Bronchial epithelial cell (primary cell): ENCODE measurements at places on chromosomes 1 and 21.

DNA sequence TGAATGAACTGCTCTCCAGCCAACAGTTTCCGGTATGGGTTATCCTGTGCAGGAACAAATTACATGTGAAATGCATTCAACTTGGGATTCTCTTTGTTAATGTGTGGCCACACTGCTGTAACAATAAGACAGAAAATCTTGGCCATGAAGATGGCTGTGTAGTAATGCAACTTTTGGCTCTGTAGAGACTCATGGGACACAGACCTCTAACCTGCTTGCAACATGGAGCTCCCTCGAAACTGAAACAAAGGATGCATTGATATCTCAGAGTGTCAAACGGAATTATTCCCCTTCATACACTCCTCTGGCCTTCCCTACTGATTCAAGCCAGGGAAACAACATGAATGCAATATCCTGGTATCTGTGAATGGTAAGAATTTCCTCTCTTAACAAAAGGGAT, 559.3 kb upstream of the ZRANB2 start:
- no peak for DNase-seq

DNA sequence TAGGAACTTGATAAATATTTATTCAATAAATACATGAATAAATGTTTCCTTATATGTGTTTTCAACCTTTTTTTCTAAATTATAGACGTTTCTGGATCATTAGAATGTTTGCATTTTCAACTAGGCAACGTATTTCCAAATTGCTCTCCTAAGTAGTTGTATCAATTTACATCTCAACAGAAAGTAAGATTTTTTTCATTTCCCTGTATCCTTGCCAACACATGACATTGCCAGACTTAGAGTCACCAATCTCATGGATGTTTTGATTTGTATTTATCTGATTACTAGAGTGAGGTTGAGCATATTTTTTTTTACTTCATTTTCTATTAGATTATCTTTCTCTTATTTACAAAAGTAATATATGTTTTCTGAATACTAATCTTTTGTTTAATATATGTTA, 22.2 kb upstream of the SMG7 start:
- DNase-seq: no peak

DNA sequence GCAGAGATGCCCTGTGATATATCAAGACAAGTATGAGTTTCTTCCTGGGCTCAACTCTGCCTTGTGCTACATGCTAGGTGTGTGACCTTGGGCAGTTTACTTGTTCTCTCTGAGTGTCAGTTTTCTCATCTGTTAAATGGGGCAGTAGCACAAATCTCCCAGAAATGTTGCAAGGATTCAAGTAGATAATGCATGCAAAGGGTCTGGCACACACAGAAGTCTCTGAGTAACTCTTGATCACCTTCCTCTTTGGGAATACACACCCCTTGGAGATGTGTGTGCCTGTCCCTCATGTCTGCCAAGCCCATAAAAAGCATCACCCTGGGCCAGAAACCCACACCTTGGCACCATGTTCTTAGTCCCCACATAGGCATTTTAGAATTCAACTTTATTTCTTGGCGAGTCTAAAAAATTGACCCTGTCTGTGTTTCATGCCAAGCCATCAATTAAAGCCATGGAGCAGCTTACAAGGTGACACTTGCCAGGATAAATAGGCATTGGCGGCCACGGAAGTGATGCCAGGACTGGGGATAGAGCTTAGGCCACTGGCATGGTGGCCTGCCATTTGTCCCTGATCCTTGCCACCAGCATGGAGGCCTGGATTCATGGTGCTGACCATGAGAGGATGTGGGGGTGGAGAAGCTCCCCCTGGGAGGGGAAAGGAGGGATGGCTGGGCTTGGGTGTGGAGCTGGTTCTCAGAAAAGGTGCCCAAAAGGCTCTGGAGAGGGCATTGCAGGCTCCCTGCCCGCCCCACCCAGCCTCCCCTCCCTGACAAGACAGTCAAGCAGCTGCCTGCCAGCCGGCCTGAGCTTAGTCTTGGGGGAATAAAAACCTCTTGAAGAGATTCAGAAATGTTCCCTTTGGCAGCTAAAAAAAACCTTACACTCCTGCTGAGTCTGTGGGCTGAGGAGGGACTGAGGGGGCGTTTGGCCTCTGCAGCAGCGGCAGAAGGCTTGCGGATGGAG, 118.0 kb upstream of the IPO9 start:
- peak; percentile 40 for DNase-seq

GRCh38 chr1:27650171-27650538, 15.2 kb upstream of the FGR start:
- DNase-seq: no peak

GRCh38 chr1:228341450-228341813, 65.2 kb downstream of the TRIM11 start:
- no peak for DNase-seq

GRCh38 chr1:40840526-40841323, 21.4 kb downstream of the CITED4 start:
- no peak for DNase-seq

DNA sequence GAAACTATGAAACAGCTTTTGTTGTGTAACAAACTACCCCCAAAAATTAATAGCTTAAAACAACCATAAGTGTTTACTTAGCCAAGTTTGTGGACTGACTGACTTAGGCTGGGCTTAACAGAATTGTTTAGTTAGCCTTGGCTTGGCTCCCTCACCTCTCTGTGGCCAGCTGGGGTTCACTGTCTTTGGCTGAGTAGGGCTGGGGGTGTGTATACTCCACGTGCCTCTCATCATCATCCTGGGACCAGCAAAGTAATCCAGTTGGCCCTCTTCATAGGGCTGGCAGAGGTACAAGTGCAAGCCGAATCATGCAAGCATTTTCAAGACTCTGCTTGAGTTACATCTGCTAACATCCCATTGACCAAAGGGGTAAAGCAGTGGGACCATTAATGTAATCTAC, 252.3 kb downstream of the BRINP2 start:
- DNase-seq: peak; percentile 12

DNA sequence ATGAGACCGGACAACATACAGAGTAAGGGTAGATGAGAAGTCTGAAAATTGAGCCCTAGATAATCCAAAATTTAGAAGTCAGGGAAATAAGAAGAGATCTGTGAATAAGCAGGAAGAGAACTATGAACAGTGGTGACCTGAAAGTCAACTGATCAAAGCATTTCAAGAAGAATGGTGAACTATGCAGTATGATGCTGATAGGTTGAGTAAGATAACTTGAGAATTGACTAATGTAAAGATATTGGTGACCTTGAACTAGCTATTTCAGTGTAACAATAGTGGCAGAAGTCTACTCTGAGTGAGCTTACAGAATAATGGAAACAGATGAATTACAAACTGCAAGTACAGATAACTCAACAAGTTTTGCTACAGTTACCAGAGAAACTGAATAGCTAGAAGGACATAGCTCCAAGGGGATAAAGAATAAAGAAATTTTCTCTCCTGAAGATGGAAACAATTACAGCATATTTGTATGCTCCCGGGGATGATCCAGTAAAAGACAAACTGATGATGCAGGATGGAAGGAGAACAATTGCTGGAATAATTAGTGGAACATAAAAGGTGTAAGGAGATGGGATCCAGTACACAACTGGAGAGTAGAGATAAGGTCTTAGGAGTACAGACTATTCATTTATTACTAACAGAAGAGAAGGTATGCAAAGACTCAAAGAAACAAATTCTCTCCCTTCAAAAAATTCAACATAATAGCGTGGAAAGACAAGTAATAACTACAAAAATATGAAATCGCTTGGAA, 10.9 kb downstream of the NRDC start:
- no peak for DNase-seq

DNA sequence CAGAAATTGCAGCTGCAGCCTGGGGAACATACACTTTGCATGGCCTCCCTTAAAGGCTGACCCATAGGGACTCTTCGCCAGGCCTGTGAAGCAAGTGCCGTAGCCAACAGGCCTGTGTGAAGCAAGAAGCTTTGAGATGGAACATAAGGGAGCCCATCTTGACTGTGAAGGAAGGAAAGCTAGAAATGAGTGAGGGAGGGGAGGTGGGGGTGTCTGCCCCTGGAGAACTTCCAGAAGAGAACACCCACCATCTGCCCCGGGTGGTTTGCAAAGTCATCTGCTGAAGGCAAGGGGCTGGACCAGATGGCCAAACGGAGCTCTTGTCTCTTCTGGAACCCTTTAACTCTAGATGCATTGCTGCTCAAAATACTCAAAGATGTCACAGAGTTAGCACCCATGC, 103.3 kb upstream of the GRIK3 start:
- DNase-seq: no peak

GRCh38 chr1:68746378-68746777, 249.5 kb upstream of the DEPDC1 start:
- DNase-seq: no peak

GRCh38 chr1:43239484-43239883, 30.3 kb upstream of the TMEM125 start:
- DNase-seq: no peak

DNA sequence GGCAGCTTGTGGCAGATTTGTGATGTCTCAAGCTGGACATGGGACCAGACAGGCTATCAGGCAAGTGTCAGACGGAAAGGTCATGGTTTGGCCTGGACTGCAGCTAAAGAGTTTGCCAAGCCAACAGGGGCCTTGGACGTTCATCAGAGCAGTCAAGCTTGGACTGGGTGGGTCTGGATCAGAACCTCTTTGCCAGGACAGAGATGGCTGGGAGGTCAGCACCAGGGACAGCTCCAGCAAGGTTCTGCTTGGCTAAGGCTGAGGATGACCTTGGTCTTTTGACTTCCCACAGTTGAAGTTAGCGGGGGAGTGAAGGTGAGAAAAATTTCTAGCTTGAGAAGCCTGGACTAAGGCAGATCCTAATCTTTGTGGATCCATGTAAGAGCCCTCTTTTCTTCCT, 68.1 kb downstream of the GRIK3 start:
- DNase-seq: no peak

DNA sequence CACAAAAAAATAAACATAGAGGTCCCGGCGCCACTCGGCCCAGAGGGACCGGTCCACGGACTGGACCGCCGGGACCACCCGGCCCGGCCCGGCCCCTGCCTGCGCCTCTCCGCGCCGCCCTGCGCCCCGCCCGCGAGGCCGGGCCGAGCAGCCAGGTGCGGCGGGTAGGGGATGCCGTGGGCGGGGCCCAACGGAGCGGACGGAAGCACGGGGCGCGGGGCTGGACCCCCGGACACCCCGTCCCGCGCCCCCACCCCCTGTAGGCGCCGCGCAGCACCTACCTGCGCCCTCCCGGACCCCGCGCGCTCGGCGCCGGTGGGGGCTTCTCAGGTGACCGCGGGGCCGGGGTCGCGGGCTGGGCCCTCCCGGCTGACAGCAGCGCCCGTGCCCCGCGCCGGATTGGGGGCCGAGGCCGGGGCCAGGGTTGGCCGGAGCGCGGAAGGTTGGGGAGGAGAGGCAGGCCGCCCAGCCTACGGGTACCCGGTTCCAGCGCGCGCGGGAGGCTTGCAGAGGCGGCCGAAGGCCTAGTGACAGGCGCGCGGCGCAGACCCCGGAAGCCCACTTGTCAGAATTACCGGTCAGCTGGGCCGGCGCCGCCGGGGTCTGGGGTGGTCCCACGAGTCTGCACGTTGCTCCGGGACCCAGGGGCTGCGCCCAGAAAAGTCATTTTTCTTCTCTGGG, 351.9 kb upstream of the CAMK1G start:
- no peak for DNase-seq

DNA sequence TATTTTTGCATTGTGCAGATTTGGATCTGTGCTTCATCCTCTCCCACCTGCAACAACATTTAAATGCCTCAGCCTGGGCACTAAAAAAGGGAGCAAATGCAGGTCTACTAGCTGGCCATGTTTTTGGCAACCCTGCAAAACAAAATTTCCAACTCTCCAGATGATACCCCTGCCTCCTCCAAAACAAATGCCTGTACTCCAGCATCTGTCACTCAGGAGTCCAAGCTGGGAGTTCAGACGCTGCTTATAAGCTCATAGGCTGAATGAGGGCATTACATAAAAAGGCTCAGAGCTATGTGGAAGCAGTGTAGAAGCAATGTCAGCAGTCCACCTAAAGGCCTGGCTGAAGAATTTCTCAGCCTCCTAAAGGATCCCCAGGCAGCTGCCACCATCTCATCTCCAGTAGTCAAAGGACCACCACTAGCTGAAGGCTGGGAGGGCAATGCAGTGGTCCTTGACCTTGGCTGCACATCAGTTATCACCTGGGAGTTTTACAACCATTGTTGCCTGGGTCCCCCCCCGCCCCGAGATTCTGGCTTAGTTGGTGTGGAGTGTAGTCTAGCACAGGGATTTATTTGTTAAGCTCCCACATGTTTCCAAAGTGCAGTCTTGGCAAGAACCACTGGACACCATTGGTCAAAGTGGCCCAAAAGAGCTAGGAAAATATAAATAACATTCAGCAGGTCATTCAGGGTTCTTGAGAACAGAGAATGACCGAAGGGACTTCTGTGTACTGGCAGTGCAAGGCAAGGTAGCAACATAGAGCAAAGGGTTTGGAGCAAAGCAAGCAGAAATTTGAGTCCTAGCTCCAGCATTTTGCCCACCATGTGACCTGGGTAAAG, 57.2 kb downstream of the ITPKB start:
- DNase-seq: no peak

GRCh38 chr1:198878566-198878965, 239.7 kb downstream of the PTPRC start:
- DNase-seq: peak; percentile 13

- no peak for DNase-seq
Measured at GRCh38 chr1:13864760-13865159, 164.8 kb downstream of the PRDM2 start.

DNA sequence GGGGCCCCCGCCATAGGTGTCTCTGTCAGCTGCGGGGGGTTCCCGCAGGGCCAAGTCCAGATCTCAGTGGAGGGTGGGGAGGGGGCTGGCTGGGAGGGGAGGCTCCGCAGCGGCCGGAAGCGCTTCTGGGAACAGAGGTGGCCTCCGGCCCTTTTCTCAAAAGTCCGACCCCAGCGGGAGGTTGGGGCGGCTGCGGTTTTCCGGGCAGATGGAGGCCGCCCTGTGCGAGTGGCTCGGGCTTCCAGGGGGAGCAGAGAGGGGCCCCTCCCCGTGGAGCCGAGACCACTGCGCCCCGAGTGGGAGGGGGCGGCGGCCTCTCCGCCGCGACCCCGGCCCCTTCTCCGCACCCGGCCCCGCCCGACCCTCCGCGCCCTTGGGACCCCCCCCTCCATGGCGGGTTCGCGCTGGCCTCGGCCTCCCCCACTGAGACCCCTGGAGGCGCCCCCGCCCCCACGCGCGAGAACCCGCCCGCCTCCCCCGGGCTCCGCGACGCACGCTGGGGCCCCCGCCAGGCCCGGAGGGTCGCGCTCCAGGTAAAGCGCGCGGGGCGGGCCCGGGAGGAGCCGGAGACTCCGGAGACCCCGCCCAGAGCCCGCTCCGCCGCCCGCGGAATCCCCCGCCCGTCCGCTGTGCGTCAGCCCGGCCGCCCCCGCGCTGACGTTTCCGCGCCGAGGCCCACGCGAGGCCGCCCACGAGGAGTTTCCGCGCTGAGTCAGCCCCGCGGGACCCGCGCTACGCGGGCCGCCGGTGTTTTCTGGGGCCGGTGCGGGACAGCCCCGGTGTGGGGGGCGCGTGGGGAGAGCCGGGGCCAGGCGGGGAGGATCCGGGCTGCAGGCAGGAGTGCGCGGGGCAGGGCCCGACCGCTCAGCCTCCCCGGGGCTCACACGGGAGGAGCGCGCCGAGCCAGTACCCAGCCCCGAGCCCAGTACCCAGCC, 5.2 kb downstream of the TNFRSF18 start:
- peak; percentile 21 for DNase-seq

- no peak for DNase-seq
Measured at GRCh38 chr1:3712573-3713535, 39.4 kb upstream of the CCDC27 start.

- DNase-seq: no peak
Measured at GRCh38 chr1:5465281-5465711, 526.9 kb downstream of the NPHP4 start.
